ENCODE measurements at places on chromosomes 7 and 10.
A peak's percentile ranks its signal among the peaks of the same experiment; 100 is the strongest.

DNA sequence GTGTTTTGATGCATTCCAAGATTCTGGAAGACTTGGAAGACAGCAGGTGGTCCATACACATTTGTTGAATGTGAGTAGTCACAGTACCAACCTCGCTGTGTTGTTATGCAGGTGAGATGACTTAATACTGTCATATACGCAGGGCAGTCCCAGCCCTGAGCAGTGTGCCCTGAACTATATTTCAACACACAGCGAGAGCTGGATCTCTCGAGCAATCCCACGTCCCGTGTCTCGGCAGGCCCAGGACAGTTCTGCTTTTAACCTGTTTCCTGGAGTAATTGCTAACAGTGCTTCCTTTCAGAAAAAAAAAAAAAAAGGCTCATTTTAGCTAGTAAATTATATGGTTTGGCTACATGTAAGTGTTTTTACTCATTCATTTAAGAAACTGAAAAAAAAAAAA, 179.7 kb downstream of the PRKCQ start:
- DNase-seq: no peak

DNA sequence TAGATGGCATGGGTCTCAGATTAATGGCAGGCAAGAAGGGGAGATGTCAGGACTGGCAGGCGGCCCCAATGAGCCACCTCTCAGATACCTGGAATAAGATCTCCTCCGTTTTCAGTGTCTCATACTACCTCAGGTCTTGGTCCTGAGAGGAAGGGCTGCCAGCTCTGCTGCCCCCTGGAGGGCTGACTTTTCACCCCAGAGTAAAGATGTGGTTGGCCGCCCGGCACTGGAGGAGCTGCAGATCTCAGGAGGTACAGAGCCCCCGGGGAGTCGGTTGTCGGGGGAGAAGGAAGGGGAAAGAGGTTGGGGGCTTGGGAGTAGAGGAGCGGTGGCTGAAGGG, 642 bp upstream of the COL13A1 start:
- DNase-seq: no peak

GRCh38 chr10:11246752-11247467, 229.2 kb downstream of the CELF2 start:
- no peak for DNase-seq

DNA sequence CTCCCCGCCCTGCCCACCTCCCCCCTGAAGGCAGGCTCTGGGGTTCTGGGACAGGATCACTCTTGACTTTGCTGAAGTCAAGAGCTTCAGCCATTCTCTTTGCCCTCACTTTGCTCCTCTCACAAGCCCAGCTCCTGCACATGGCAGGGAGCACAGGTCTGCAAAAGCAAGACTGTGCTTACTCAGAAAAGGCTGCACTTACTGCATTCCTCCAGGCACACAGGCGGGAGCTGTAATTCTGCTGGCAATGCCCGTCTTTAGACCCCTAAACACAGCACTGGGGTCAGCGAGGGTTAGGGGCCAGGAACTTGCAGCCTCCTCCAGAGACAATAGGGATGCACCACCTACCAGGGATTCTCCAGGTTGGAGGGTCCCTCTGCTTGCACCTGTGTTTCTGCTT, 523.7 kb downstream of the TCERG1L start:
- no peak for DNase-seq

GRCh38 chr10:22623633-22624253, 90.6 kb downstream of the PIP4K2A start:
- DNase-seq: no peak

GRCh38 chr10:117345143-117345542, 30.1 kb downstream of the PDZD8 start:
- DNase-seq: no peak

DNA sequence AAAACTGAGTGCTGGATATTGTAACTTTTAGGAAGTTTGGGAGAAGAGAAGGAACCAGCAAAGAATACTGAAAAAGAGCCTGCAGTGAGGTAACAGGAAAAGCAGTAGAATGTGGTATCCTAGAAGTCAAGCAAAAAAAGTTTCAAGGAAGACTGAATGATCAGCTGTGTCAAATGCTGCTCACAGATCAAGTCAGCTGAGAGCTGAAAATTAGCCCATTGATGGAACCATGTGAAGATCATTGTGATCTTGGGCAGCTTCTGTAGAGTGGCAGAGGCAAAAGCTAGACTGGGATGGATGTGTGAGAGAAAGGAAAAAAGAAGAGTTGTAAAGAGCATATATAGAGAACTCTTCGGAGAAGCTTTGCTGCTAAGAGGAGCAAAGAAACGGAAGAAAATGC, 315.4 kb upstream of the BMPER start:
- DNase-seq: no peak

DNA sequence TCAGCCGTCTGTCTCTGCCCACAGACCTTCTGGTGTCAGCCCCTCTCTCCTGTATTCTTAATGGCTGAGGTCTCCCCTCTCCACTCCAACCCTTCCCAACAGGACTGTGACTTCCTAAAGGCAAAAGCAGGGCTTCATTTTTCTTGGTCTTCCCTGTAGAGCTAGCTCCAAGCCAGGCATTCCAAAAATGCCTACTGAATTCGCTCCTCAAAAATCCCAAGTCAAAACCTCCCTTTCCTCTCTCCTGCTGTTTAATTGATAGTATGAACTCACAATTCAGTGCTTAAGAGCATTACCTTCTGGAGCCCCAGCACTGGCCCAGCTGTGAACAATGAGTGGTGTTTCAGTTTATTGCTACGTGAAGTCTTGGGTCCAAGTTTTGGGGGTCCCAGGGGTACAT, 628.4 kb downstream of the PARD3 start:
- no peak for DNase-seq

- DNase-seq: no peak
These were observed 62.0 kb upstream of the CAMK2B start for GRCh38 chr7:44387389-44387788.

GRCh38 chr7:48089046-48090003, at the start of gene UPP1:
TSS of gene UPP1 (plus strand) at chr7:48089265. CDS start at chr7:48094784, 5,519 bp downstream.
- peak; percentile 89 for DNase-seq

- no peak for DNase-seq
These were observed 37.2 kb upstream of the CCDC7 start for GRCh38 chr10:32408690-32409089.

GRCh38 chr7:4939971-4940728, 18.8 kb downstream of the MMD2 start:
- no peak for DNase-seq

DNA sequence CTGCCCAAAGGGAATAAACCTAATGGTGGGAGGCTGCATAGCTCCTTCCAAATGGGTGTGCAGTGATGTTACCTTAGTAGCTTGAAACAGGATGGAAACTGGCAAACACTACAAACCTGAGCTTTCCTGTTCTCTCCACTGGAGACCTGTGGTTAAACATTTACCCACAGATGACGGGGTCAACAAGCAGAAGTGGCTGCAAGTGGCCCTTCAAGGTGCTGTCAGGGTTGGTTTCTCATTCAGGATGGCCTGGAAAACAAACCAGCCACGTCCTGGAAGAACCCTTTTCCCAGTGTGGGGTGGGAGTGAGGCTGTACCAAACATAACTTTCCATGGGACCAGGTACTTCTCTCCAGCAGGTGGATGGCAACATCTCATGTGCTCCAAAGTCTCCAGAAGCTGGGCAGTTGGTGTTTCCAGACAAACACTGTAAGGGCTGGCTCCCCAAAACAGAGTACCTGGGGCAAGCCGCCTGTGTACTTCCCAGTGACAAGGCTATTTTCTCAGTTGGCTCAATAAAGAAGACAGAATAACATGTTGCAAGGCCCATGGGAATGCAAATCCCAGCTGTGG, 67.5 kb downstream of the DNAJB9 start:
- no peak for DNase-seq

DNA sequence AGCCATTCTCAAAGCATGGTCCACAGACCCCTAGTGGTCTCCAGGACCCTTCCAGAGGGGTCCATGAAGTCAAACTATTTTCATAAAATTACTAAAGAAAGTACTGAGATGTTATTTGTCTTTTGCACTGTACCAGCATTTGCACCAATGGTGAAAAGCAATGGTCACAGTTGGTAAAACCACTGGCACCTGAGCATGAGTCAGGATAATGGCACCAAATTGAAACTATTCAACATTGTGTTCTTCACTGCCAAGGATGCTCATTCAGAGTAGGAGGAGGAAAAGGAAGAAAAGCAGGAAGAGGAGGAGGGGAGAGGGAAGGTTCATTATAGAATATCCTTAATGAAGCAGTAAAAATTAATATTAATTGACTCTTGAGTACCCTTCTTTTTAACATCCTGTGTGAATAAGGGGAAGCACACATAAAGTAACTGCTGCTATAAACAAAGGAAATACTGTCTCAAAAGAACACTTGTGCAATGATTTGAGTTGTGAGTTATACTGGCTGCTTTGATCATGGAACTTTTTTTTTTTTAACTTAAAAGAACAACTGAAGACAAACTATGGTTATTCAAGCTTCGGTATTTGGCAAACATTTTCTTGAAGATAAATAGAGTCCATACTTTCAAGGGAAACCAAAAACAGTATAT, 60.2 kb downstream of the MPP7 start:
- no peak for DNase-seq

DNA sequence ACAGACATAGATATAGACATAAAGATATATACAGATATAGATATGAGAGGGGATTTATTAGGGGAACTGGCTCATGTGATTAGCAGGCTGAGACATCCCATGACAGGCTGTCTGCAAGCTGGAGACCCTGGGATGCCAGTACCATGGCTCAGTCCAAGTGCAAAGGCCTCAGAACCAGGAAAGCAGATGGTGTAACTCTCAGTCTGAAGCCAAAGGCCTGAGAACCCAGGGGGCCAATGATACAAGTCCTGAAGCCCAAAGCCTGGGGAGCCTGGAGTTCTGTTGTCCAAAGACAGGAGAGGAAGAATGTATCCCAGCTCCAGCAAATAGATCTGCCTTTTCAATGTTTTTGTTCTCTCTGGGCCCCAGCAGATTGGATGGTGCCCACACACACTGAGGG, 5.5 kb downstream of the NCOA4 start:
- no peak for DNase-seq

DNA sequence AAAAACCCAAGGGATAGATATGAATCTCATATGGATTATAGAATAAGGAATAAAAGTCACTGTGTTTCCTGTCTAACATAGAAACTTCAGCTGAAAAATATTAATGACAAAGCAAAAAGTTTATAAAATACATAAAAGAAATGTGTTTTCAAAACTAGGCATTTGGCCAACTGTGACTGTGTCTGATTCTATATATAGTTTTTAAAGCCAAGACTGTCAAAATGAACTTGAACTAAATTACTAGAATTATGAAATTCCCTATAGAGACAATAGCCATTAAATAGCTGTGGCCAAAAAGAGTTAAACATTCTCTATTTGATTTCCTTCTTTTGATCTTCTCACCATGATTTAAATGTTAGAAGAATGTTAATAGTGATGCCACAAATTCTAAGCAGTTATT, 311.2 kb upstream of the SEMA3D start:
- no peak for DNase-seq

- no peak for DNase-seq
These were observed 96.4 kb downstream of the MARCHF5 start for GRCh38 chr10:92387289-92387940.

DNA sequence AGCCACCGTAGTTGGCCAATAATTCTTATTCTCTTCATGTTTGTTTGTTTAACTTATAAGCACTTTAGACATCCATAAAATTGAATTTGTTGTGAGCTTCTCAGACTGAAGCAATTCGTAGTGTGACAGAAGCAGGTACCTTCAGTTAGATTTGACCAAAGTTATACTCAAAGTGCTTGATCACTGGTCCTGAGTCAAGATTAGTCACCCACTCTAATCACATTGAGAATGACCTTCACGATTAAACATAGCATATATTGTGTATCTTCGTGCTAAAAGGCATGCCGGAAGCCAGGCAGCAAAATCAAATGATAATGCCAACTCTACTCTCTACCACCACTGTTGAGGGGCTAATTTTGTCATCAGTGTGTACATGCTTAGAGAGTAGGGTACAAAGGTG, 763.7 kb upstream of the MBL2 start:
- no peak for DNase-seq

GRCh38 chr7:33079763-33080690, 17.5 kb upstream of the NT5C3A start:
- no peak for DNase-seq

DNA sequence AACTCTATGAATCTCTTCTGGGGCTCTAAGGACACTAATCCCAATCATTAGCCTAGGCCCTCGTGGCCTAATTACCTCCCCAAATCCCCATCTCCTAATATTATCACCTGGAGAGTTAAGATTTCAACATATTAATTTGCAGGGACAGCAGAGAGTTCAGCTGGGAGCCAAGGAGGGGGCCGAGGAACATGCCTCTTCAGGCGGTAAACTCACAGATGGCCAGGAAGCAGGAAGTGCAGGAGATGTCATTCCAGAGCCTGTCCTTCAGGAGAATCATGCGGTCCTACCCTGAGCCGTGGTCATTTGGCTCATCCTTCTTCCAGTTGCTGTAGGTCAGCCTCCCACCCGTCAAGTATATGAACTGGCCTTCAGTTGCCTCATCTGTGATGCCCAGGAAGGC, 21.9 kb upstream of the SFTPA2 start:
- no peak for DNase-seq

Measured in activated T-helper 1 cell treated with anti-CD3 and anti-CD28 coated beads, Interleukin-2, amount 50 U/mL, for 16 hours (primary cell).